HS-27A (cell line): ENCODE measurements at places on chromosomes 4 and X.

- peak; percentile 69 for DNase-seq
Observed at GRCh38 chr4:88765729-88766128, 68.1 kb upstream of the NAP1L5 start.

GRCh38 chr4:115145393-115146160, 32.2 kb upstream of the NDST4 start:
- no peak for DNase-seq

DNA sequence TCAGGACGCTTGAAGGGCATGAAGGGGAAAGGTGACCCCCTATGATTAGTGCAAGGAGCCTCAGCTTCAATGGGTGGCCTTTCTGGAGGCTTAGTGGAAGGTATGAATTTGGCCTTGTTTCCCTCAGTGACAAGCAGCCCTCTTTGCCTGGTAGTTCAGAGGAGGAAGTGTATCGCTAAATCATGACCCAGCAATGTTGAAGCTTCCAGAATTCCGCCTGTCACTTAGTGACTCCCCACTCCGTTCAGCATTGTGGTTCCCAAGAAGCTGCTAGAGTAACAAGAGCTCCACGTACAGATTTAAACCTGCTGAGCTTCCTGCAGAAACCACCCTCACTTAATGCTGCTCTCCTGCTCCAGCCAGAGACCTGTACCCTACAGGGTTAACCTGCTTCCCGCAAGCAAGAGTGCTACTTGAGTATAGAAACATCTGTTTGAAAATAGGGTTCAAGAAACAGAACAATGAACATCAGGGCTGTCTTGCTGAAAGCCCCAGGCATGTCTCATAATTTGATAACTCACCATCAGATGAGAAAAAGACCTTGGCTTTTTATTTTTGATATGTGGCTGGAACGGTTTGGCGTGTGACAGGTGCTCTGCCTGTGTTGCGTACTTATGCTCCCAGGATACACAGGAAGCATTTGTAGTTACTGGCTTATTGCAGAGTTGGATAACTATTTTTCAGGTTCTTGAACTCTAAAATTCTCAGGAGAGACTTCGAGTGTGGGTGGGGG, 105.2 kb downstream of the UCHL1 start:
- no peak for DNase-seq

DNA sequence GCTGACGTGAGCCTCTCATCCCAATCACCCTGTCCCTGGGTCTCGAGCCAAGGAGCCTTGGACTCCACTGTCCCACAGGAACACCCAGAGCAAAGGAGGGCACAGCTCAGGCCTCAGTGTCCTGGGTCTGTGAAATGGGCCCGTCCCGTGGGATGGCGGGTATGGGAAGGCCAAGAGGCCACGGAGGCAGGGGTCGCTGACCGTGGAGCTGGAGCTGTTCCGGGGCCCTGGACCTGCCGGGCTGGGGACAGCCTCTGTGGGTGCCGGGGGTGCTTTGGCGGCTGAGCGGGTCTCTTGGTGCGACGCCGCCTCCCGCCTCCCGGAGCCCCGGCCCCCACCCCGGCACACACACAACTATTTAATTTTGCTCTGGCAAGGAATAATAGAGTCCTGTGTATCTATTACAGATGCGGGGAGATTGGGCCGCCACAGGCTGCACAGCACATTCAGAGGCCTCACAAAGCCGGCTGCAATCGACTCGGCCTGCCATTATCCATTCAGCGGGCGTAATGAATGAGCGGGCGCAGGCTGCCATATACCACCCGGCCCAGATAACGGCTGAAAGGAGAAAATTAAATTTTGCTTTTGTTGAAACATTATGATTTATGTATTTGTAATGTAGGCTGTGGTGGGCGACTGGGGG, 83.9 kb upstream of the NKX1-1 start:
- DNase-seq = no peak

DNA sequence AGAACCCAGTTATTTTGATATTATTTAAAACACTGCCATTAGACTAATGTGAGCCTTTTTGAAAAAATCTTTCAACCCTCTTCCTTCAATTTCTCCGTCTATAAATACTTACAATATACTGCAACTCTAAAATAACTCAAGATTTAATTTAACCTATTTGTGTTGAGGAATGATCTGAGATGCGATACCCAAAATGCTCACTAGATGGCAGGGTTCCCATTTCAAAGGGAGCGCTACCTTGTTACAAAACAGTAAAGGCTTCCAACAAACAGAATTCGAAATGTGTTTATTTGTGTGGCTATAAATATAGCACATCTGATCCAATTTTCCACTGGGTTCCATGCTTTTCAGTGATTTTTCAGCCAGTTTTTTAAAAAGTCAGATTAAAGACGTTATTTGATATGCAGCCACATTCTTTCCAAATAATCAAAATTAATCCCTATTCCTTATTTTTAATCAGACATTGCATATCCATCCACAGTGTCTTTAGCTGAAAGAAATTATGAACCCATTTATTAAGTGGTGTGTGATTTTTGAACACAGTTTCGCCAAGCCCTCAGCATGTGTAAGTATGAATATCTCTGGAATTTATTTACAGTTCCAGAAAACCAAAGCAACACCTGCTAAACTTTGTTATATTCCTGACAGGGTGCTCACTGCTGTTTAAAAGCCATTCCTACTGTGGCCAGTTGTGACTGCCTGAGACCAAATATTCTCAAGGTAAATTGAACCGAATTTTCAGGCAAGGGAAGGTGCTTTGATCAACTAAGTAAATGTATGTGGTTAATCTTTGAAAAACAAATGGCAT, 668.0 kb upstream of the LCORL start:
- peak; percentile 14 for DNase-seq

DNA sequence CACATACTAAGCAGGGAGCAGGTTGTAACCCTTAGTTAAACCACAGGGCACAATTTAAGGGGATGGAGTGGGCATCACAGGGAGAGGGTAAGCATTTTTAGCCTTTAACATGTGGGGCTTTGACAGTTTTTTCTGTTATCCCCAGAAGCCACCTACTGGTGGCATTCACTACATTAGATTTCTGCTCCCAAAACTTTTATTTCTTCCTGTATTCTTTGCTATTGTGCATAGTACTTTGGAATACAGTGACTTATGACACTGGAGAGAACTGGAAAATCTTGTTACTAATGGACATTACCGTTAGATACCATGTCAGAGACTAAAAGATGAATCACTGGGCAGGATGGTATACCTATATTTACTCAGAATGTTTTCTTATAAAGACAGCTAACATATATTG, 7.3 kb downstream of the TRIM75 start:
- no peak for DNase-seq

GRCh38 chr4:121098266-121098665, 25.9 kb upstream of the NDNF start:
- DNase-seq = no peak

GRCh38 chrX:14546190-14546589, 16.9 kb downstream of the GLRA2 start:
- DNase-seq = no peak

GRCh38 chrX:24243692-24244091, 70.2 kb downstream of the SUPT20HL2 start:
- no peak for DNase-seq

GRCh38 chr4:182653596-182653995, 263.6 kb downstream of the DCTD start:
- DNase-seq = no peak

GRCh38 chrX:112668476-112669409, 11.0 kb downstream of the LHFPL1 start:
- no peak for DNase-seq

- DNase-seq = no peak
Observed at GRCh38 chrX:150542846-150543229, 25.6 kb upstream of the MTM1 start.

- DNase-seq = no peak
Observed at GRCh38 chr4:45358573-45359506, 632.5 kb upstream of the GNPDA2 start.

DNA sequence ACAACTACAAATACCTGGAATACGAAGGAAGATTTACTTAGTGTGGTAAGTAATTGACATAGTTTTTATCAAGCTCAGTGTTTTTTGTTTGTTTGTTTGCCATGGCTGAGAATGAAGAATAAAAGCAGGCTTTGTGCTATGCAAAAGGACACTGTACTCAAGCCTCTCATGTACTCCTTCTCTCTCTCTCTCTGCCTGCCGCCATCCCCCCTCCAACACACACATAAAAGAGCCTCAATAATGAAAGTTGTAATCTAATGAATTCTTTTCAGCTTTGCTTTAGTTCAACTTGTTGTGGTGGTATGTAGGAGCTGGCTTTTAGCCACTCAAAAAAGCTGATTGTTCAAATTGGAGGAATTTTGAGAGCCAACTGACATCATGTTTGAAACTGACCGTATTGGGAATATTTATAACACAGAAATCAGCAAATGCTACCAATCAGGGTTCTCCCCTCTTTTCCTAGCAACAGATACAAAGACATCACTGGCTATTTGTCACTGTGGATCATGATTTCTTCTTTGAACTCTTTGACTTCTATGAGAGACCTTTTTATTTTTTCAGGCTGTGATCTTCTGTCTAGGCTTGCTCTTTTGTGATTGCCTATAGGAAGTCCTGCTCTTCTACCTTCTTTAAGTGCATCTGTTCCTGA, 1148.8 kb downstream of the RAPGEF2 start:
- no peak for DNase-seq

GRCh38 chrX:48800574-48801279, 1.1 kb upstream of the HDAC6 start:
- no peak for DNase-seq

GRCh38 chrX:9341291-9342201, 123.3 kb upstream of the TBL1X start:
- no peak for DNase-seq

GRCh38 chrX:104659005-104659744, 93.2 kb downstream of the IL1RAPL2 start:
- DNase-seq = no peak

DNA sequence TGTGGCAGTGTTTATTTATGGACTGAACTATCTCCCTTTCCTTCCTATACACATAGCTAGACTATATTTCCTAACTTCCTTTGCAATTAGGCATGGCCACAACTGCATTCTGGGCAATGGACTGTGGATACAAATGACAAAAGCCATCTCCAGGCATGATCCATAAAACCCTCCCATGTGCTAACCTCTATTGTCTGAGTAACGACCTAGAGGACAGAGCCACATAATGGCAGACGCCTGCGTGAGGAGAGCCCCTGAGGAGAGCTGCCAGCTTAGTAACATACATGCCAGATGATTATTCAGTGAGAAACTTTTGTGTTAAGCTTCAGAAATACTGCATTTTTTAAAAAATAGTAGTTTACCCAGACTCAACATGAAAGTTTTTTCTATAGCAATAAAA, 142.9 kb downstream of the ADGRA3 start:
- no peak for DNase-seq

DNA sequence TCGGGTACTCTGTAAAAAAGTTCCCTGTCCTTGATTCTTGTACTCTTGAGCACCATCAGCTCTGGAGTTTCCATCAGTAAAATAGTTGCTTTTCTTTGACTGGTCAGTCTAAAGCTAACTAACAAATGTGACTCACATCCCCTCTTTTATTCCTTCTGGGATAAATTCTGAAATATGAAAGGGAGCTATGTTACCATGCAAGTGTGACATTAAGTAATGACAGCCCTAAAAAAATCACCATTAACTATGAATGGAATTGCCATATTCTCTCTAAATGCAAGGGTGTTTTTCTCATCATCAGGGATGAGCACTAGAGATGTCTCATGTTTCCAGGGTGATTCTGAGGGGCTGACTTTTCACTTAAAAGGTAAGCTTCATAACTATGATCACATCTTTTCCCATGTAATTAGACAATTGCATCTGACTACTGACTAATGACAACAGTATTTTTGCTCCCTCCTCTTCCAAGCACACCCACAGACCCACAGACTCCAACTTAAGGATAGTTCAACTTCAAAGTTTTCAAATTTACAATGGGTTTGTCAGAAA, 26.9 kb upstream of the RASGEF1B start:
- no peak for DNase-seq

- DNase-seq = no peak
Observed at GRCh38 chrX:48958635-48959094, 1.3 kb upstream of the OTUD5 start.

GRCh38 chr4:6011686-6012085, 6.5 kb downstream of the C4orf50 start:
- DNase-seq = no peak

DNA sequence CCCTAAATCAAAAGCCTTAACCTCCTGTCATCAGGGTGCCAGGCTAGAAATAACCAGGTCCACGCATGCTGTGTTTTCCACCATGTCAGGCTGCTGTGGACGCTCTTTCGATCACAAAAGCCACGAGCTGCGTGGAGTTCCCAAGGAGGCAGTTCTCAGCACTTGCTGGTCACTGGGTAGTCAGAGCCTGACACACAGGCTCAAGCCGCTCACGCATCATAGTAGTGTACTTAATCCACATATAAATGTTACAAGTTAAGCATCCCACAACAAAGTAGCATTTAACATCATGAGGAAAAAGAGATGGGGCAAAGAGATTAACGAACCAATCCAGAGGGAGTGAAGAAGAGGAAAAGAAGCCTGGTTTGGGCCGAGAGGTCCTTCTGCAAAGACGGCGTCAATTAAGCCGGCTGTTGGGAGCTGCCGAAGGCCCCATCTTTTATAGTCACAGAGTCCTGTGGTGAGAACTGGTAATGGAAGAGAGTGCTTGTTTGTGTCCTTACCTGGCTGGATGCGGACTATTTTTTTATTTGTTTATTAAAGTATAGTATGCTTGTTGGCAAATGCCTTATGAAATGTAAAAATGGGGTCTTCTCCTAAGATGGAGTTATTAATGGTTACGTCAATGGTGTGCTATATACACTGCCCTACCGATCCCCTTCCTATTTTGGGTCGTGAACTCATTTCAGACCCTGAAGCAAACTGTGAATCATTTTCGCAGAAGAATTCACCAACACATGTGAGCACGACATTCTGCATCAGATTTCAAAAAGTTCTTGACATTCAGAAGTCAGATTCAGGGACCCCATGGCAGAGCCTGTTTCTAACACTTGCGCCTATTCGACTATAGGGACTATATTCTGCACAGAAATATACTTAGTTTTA, 675 bp downstream of the PRIMPOL start:
- peak; percentile 15 for DNase-seq

- no peak for DNase-seq
Observed at GRCh38 chrX:132491191-132491590, 2.4 kb upstream of the MBNL3 start.

DNA sequence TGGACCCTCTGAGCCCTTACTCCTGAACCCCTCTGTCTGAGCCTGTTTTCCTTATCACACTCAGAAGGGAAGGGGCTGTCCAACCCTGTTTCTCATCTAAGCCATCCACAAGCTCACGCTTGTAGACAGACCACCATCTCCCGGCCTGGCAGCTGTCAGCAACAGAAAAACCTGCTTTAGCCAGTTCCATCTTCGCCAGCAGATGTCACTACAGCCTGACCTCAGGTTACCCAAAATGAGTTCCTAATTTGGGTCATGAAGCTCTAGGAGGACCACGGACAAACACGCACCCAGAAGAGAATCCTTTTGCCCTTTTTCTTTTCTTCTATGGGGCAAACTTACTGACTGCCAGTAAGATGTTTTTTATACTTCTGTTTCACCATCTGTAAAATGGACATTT, 445.4 kb downstream of the BCOR start:
- DNase-seq = no peak

DNA sequence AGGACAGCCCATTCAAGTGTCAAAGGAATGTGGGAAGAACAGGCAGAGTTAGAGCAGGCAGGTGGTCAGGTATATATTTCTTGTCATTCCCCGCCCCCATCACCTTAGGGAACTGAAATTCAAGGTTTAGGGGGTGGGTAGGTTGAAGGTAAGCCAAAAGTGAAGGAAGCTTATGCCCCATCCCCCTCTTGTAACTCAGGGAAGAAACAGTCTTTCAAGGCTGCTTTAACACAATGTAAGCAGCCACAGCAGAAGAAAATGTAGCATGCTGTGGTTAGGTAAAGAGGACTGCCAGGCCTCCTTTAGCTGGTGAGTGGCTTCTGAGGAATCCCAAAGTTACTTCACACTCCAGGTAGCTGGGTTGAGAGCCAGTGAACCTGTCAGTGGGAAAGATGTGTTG, 122.3 kb downstream of the RS1 start:
- no peak for DNase-seq
